Regular cardiac myocyte (primary cell): ENCODE measurements at places on chromosomes 2 and 18. TPM values are rescaled to one million over a fixed set of nuclear protein-coding genes. Genes with fewer than 3 reads are reported as not detected.

The BBS5 gene
- total RNA-seq: 2.9 and 5.4 TPM in 2 replicates

The TMEM17 gene
- total RNA-seq: 1.5 and 1.7 TPM in 2 replicates

The TRABD2A gene
- total RNA-seq: 2.5 and 9.8 TPM in 2 replicates

The MERTK gene
- 0.19 and 1.7 TPM in 2 replicates for total RNA-seq

The MZT2A gene
- total RNA-seq: 64.0 and 93.3 TPM in 2 replicates

The POTEJ gene
- not detected in 2 replicates for total RNA-seq

The CKAP2L gene
- 2.3 and 18.6 TPM in 2 replicates for total RNA-seq

The INHA gene
- 0.56 TPM in 1 of 2 replicates, not detected in the other for total RNA-seq

The TMEM37 gene
- total RNA-seq: under 0.01 and 0.19 TPM in 2 replicates

The KCNJ13 gene
- not detected in 2 replicates for total RNA-seq

The CPO gene
- total RNA-seq: under 0.01 TPM in 1 of 2 replicates, not detected in the other

The ANKRD29 gene
- 0.38 and 3.9 TPM in 2 replicates for total RNA-seq

The HOXD1 gene
- total RNA-seq: under 0.01 TPM in 1 of 2 replicates, not detected in the other

The EN1 gene
- total RNA-seq: not detected in 2 replicates

The AMER3 gene
- total RNA-seq: not detected in 2 replicates

The QPCT gene
- total RNA-seq: 3.8 and 35.0 TPM in 2 replicates

The SLC30A3 gene
- total RNA-seq: under 0.01 and 0.19 TPM in 2 replicates
